ENCODE measurements at places on chromosomes 5 and 9.

GRCh38 chr9:130845901-130846481 is 10.9 kb downstream of the ABL1 start:
- no peak for DNase-seq

- DNase-seq, result no peak
Measured at GRCh38 chr5:127423173-127423798, 94.2 kb upstream of the PRRC1 start.

GRCh38 chr5:116922532-116922931 is 347.9 kb upstream of the SEMA6A start:
- DNase-seq, result no peak

DNA sequence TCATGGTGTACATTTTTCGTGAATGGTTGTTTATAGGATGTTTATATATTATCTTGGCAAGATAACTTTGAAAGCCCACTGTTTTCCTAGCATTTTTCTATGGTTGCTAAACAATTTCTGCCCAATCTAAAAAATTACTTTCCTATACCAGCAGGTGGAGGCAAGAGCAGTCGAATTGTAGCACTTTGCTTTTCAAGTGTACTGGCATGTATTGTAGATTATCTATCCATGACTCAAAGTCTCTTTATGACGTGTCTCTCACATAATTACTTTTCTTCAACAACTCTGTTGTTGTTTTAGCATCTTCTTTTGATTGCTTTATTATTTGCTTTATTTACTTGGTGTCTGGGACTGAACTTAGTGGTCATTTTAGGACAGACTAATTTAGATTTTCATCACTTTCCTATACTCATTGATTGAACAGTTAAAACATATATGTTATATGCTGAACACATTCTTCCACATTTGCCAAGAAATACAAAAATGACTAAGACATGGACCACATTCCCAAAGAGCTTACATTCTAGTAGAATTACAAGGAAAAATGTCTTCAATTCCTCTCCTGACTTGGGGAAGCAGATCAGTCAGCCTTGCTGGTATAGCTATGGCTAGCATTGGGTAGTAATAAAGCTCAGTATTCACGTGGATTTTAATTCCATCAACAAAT is 20.7 kb downstream of the NLN start:
- DNase-seq, result no peak

- DNase-seq, result no peak
Measured at GRCh38 chr9:129428864-129429577, 191.9 kb downstream of the C9orf50 start.

DNA sequence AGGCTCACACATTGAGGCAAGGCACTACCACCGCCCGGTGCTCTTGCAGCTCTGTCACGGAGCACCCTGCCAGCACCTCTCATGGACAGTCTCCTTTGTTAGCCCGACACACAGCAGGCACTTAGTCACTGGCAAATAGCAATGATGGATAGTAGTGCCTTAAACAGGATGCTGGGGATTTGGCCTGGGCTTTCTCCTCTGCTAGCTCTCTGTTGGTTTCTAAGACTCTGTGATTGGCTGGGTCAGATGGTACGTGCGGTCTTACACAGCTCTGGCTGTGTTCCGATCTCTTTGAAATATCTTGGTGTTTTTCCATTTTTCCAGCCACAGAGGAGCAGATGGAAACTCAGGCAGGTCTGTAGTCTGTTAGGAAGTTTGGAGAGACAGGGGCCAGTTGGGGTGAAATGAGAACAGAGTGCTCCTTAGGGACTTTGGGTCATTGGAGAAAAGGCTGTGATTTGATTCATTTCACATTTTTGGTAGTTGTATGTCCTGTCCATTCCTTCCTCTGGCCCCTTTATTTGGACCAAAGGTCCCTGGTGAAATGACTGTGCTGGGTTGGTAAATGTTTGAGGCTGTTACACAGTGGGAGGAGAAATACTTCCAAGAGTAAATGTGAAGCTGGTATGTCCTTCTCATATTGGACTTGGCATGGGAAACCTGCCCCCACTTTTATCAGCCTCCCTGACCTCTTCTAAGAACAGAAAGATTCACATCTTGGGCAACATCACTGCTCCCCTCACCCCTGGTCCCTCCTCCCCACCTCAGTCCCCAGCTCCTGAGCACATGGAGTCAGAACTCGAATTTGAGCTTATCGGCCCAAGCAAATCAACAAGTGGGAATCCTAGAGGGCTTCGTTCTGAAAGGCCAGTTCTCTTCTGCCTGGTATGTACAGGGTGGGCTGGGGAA is 3.4 kb downstream of the SMIM3 start:
- DNase-seq, result no peak

DNA sequence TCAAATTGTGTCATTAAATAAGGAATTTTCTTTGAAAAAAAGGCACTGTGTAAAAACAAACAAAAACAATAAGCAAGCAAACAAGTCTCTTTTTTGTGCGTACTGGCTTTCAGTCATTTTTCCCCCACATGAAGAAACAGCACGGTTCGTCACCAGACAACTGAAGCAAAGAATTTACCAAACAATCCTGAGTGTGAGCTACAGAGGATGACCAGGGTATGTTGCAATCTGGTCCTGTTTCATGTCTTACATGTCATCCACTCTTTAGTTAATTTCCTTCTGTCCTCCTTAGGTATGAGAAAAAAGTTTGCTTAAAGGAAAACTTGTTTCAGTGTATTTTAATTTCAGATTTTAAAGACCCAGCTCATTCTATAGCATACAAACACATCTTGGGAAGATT is 1080.7 kb upstream of the NUDT12 start:
- DNase-seq, result no peak

- DNase-seq, result no peak
Measured at GRCh38 chr5:134086225-134086942, 28.1 kb upstream of the TCF7 start.

DNA sequence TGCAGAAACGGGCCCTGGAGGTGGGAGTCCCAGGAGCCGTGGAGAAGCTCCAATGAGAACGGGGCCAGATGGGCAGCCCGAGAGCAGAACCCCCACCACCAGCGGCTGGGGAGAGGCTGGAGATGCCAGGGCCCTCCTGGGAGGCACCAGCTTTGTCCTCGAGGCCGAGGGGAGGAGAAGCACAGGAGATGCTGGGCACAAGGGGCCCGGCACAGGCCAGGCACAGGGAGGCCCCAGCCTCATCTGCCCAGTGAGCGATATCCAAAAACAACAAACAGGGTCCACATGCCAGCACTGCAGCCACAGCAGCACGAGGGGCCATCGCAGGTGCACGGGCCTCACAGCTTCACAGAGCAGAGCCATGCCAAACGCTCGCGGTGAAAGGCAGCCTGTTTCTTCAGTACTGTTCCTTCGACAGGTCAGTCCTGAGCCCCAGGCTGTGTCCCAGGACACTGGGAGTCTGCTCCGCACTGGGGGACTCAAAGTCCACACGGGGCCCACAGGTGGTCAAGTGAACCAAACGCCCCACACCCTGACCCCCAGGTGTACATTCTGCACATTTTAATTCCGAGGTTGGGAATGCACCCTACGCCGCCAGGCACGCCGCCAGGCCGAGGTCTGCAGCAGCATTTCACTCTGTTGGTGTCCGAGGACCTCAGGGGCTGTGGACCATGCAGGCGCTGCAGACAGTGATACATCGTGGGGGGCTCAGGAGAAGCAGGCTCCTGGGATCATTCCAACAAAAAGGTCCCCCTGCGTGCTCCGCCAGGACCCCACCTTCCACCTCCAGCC is 9.5 kb downstream of the LPCAT1 start:
- DNase-seq, result no peak

DNA sequence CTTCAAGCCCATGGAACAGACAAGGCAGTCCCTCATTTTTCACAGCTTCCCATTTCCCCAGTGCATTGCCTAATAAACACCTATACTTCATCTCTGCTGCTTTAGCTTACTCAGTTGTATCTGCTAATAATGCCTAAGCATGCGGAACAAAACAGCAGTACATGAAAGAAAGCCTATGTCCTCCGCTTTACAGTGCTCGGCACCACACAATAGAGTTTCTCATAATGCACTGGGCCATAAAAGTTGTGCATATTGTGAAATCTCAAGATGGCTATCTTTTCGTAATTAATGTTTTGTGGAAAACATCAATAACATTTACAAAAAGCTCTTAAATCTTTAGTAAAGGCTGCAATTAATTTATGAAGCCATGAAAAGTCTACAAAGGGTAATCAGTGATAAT is 69.3 kb downstream of the DENND1A start:
- no peak for DNase-seq

DNA sequence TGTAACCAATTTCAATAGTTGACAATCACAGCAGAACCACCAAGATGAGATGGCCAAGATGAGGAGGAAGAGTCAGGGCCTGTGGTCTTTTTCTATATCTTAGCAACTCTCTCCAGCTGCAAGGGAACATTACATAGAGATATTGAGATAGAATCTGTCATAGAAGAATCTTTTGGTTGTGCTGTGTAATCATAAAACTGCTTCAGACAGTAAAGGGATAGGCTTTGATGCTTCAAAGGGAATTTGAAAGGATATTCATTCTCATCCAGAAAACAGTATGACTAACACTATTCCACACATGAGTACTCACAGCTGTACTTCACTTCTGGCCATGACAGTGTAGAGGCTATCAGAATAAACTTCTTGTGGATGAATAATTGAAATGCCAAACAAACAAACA is 145.9 kb downstream of the YIPF5 start:
- no peak for DNase-seq
